ENCODE measurements at places on chromosomes 12 and 14.

- no peak for DNase-seq
Observed at GRCh38 chr12:40963751-40964150, 224.4 kb upstream of the PDZRN4 start.

- DNase-seq, result no peak
Observed at GRCh38 chr12:116654226-116654743, 83.6 kb downstream of the SPRING1 start.

- no peak for DNase-seq
Observed at GRCh38 chr14:98955036-98955740, 316.8 kb downstream of the BCL11B start.

GRCh38 chr12:69881771-69882170, 56.7 kb downstream of the MYRFL start:
- DNase-seq, result no peak

- no peak for DNase-seq
Observed at GRCh38 chr12:113912760-113913329, 53.3 kb downstream of the RBM19 start.

DNA sequence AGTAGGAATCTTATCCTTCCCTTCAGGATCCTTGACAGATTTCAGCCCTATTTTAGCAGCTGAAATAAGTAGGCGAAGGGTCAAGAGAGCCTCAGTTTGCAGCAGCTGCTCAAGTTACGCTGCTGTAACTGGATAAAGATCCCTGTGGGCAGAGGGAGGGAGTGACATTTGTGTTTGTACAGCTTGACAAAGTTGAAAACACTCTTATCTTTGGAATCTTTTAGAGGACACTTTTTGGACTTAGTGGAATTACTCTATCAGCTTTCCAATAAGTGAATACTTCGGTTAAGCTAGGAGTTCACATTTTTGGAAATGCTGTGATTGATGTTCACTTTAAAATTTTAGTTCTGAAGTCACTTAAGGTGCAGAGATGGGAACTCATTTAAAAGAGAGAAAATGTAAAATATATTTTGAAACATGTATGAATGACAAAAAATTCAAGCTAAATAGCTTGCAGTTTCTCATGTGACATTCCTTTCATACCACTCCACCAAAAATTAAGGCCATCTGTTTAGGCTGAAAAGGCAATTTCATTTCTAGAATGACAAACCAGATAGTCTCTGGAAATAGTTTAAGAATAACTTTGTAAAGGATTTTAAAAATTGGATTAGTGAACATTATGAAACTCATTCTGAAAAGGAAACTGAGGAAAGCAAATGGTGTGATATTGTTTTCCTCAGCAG, 55.2 kb downstream of the SLC38A4 start:
- no peak for DNase-seq

DNA sequence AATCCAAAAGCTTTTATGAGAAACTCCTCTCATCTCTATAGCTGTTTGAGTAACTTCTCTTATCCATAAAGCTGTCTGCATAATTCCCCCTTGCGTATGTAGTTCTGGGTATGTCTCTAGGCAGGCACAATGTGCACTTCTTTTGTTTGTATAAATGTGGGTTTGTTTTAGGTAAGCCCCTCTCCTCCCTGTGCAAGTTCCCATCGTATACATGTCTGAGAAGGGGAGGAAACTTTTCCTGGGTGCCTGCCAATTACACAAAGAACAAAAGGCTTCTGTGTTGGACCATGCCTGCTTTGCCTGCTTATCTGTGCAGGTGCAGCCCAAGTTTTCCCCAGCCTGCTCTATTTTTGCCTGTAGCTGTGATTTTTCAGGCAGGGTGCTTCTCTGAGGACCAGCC, 96.7 kb downstream of the CCER1 start:
- DNase-seq, result no peak

GRCh38 chr12:25301798-25302197, 51.1 kb upstream of the KRAS start:
- no peak for DNase-seq

Data from Right ventricle myocardium inferior (tissue), 1 donor.